ENCODE measurements at places on chromosomes 12 and 14.

DNA sequence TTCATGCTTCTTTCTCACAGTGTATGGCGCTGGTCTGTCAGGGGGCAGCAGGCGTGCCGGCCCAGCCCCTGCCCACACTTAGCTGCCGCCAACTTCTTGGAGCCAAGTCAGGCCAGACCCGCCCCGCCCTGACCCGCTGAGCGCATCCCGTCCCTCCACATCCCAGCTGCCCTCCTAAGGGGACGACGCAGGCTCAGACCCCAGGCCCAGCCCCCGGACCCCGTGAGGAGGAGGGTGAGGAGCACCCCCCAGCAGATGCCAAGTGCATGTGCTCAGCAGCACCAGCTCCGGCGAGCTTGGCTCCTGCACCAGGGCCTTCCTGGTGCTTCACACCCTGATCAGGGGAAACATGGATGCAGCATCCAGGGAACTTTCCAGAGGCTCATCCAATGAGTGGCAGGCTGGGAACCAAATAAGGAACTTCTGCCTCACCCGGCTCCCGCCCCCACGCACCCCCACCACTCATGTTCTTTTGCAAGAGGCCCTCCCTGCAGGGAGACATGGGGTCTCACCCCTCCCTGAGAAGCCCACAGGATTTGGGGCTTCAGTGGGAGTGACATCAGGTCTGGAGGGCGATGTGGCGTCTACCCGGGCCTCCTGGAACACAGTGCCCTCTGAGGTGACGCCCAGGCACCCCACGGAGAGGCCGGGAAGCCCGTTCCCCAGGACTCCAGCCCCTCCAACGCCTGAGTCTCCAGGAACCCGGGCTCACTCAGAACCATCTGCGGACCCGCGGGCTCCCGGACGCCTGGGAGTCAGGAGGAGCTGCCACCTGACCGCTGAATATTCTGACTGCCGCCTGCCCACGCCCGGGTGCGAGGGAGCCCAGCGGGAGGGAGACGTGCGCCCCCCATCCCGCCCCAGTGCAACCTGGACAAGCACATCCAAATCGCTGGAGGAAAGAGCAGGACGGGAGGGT, 70.0 kb upstream of the GALNT9 start:
- DNase-seq: no peak

- DNase-seq: no peak
These were observed 2.4 kb downstream of the DHH start for GRCh38 chr12:49092086-49092815.

DNA sequence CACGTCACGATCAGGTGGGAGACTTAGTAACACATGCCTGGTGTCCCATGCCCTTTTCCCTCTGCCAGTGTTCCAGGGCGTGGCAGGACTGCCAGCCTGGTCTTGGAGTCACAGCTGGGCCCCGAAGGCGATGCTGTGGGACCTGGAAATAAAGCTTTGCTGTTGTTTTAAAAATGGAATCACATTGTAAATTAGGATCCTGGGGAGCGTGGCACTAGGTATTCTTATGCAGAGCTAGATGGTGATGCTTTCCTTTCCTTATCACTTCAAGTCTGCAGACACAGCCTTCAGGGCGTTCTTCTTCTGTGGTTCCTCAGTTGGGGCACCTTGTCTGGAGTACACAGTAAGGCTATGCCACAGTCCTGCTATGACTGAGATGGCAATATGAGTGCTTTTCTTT, 64.6 kb downstream of the BICD1 start:
- DNase-seq: no peak

DNA sequence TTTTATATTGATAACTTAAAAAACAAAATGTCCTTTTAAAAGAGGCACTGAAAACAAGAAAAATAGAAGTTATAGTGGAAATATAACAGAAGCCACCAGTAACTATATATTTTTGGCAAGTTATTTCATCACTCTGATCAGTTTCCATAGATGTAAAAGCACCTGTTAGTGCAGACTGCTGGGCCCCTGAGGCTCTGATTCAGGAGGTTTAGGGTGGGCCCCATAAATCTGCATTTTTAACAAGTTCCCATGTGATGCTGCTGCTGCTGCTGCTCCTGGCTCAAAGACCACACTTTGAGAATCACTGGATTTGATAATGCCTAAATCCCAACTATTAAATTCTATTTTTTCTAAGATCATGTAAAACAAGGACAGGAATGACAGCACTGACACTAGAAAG, 251.1 kb downstream of the MED13L start:
- DNase-seq: no peak

DNA sequence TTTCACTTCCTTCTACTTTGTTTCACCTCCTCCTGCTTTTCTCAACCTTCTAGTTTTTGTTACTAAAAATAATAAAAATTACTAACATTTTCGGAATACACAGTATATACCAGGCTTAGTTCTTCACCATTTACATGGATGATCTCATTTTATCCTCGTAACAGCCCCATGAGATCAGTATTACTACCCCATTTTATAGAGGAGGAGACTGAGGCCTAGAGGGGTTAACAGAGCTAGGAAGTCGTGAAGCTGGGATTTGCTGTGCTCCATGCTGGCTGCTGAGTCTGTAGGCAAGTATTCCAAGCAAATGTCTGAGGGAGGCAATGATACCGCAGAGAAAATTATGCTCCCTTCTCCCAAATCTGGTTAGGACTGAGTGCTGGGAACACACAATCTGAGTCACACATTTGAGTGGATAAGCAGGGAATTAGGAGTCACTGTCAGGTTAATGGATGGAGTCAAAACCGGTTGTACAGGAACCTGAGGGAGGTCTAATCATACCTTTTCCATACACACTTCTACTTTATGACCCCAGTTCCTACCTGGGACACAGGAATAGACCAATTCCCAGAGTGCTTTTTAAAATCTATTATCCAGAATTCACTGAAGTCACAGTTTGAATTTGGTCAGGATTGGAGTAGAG, 51.1 kb downstream of the ZFYVE26 start:
- DNase-seq: no peak

GRCh38 chr14:100828031-100828769, 2.3 kb downstream of the MEG3 start:
- DNase-seq: peak; percentile 50

- DNase-seq: no peak
These were observed 475.0 kb downstream of the GLT1D1 start for GRCh38 chr12:129328235-129328634.

- no peak for DNase-seq
These were observed 31.8 kb downstream of the CPSF2 start for GRCh38 chr14:92153581-92153980.

- DNase-seq: no peak
These were observed 41.2 kb downstream of the SMUG1 start for GRCh38 chr12:54147606-54148005.

- DNase-seq: no peak
These were observed 110.1 kb upstream of the BCL2L14 start for GRCh38 chr12:11960646-11961045.

- no peak for DNase-seq
These were observed 1883.7 kb upstream of the FLRT2 start for GRCh38 chr14:83646228-83646627.

DNA sequence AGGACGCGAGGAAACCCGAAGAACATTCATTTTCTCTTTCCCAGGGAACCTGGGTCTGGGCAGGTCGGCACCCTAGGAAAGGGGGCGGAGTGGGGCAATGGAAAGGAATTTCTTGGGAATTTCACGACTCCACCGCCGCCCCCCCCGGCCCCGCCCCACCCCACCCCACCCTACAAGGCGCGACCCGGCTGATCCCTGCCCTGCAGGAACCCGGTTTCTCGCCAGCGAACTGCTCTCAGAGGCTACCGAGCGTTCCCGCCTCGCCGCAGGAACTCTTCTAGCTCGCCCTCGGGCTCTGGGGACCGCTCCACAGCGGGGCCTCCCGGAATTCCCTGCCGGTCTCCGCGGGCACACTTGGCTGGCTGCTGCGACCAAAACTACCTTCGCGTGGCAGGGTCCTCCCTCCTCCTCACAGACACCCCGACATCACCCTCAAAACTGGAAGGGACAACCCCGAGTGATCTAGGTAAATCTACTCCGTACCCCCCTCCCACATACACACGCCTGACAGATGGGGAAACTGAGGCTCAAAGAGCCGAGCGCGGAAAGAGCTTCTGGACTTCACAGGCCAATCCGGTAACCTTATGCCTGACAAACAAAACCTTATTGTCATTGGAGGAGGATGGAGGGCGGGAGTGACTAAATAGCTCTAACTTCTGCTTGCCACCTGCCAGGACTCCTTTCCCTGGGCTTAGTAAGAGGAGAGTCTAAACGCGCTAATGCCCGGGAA, 785 bp upstream of the ACTN1 start:
- peak; percentile 54 for DNase-seq

DNA sequence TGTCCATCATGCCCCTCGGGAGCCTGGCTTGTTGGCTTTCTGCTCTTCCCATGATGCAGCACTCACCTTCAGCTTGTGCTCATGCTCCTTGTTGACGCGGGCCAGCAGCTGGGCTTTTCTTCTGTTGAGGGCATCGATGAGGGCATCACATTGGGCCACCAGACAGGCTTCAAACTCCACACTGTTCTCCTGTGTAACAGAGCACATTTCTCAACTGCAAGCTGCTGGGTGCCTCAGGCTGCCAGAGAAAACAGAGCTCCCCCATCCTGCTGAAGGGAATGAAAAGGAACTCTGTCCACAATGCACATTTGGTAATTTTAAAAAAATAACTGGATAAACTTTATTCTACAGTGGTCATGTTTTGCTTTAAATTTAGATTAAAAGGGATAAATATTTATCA, 72.1 kb downstream of the TRIM9 start:
- DNase-seq: no peak

Measured in HCEC 1CT (cell line).